ENCODE measurements at places on chromosomes 11 and 22.
A peak's percentile ranks its signal among the peaks of the same experiment; 100 is the strongest.

DNA sequence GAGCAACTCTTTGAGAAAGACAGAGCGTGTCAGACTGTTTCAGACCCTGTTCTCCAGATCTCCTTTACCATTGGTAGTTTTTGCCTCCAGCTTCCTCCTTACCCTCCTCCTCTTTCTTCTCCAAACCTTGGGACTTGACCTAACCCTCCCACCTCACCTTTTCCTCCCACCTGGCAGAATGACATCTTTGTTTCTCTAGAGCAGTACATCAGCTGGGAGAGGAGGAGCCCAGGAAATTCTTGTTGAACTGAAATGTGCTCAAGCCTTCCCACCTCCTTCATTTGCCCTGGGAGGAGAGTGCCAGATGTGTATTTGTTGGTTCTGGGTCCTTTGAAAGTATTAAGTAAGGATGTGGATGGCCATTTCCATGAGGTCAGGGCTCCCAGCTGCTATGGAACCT lies 17.4 kb downstream of the OSBP2 start:
- DNase-seq = no peak

GRCh38 chr11:115326526-115326925 lies 177.7 kb downstream of the CADM1 start:
- no peak for DNase-seq

- no peak for DNase-seq
Observed at GRCh38 chr11:69496202-69496557, 14.7 kb downstream of the LINC01488 start.

DNA sequence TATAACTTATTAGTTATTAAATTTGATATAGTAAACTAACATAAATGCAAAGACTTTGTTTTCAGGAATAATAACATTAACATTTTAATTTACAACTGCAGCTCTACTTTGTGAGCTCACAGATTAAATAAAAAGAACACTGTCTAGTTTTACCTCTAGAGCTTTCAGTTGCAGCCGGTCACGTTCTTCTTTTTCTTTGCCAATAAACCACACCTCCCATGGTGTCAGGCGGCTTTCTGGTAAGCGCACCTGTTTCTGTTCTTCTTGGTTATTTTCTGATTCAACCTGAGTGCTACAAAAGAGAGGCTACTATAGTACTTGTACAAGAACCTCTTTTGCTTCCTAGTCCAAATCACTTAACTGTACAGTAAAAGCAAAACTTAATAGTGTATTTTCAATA lies 5.8 kb downstream of the CCDC34 start:
- no peak for DNase-seq

GRCh38 chr22:45229181-45229580 lies 11.5 kb downstream of the KIAA0930 start:
- no peak for DNase-seq

GRCh38 chr22:48896766-48897644 lies 930.7 kb downstream of the BRD1 start:
- no peak for DNase-seq

DNA sequence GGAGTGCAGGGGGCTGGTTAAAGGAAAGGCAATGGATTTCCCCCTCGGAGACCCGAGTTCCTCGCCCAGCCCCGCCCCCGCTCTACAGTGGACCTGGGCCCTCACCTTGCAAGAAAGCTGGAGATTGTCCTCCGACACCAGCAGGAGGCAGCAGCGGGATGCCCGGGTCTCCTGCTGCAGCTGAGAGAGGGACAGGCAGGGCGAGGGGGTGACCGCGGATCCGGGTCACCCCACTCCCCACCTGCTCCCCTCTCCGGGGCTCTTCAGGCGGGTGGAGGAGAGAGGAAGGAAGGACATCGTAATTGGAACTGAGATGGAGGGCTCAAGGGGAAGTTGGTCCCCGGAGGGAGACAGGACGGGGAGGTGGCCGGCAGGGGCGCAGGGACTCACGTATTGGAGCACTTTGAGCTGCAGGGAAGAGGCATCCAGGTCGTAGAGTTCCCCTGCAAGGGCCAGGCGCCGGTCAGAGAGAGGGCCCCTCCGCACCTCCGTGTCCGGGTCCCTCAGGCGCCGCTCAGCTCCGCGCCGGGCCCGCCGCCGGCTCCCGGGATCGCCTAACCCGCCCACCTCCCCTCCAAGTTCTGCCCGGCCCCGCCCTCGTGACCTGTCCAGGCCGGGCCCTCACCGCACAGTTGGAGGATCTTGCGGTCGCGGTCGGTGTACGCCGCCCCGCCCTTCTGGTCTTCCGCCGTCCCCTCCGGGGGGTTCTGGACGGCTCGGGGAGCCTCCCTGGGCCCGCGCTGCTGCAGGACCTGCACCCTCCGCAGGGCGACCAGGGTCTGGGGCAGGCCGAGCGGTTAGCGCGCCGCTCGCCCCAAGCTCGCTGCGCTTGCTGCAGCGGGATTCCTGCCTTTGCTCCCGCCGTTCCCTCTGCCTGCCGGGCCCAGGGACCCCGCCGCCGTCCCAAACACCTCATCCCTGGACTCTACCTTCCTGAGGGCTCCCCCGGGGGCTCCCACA lies 84.1 kb downstream of the PDE2A start:
- peak; percentile 92 for DNase-seq

- no peak for DNase-seq
Observed at GRCh38 chr11:134452838-134453155, 40.8 kb upstream of the B3GAT1 start.

GRCh38 chr11:113849713-113850112 lies 25.7 kb downstream of the USP28 start:
- no peak for DNase-seq

GRCh38 chr11:2801711-2802388 lies 83.7 kb downstream of the CDKN1C start:
- no peak for DNase-seq

DNA sequence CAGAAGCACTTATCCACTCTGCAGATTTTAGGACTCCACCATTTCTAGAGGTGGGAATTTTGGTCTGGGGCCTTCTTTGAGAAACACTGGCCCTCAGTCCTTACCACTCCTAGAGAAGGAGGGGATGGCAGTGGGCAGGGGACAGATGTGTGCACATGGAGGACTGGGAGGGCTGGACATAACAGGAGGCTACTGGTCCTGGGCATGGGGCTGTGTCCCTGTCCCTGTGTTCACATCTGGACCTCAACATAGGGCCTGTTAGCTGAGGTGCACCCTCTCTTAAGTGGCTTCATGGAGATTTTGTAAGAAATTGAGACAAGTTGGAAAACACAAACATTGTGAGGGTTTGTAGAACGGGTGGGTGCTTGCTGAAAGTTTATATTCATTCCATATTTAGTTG lies 103.4 kb downstream of the ATXN10 start:
- no peak for DNase-seq

GRCh38 chr22:25848954-25849353 lies 107.0 kb downstream of the MYO18B start:
- no peak for DNase-seq

DNA sequence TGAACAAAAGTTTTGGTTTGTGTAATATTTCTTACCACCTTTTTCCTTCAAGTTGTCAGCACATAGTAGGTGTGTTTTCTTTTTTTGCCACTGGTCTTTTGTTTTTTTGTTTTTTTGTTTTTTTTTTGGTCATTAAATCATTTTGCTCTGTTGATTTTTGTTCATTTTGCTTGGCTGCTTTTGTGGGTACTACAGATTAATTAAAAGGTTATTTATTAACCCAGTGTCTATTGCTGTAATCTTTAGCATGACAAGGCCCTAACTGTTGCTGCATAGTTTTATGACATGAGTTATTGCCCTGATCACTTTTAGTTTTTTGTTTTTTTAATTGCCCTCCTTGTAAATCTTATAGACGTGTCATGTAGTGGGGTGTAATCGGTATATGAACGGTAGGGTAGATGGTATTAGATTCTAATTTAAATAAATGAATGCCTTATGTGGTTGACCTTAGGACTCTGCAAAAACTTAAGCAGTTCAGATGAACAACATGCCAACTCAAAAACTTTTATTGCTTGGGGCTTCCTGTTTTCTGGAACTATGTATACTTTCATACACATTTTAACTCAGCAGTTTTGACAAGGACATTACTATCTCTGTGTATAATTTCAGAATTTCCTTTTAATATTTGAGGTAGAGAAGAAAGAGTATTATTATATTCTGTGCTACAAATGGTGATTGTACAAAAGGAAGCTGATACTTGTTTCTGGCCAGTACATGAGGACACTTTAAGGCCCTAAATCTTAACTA lies 7.9 kb downstream of the EWSR1 start:
- no peak for DNase-seq

DNA sequence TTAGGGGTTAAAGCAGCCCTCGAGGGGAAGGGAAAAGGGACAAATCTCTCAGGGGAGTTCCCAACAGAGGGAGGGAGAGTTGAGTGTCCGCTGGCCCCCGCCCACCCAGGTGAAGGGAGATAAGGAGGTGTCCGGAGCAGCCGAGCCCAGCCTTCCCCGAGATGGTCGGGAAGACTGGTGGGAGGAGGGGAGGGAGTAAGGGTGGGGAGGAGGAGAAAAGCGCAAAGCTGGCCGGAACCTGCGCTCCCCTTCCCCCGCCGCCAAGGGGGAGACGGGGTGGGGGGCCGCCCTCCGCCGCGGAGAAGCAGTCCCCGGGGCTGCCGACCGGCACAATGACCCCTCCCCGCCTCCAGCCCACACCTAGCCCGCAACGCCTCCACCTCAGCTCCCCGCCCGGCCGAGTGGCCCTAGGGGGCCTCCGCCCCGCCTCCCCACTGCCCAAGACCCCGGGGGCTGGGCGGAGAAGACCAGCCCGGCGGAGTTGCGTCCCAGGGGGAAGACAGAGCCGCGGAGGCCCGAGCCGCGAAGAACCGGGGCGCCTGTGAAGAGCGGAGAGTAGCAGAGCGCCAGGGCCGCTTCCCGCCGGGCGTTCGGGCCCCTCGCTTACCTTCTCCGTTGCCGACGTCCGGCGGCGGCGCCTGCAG lies 479 bp downstream of the RSF1 start:
- DNase-seq = peak; percentile 39

GRCh38 chr11:118086913-118087768 lies at the start of gene SMIM35:
TSS of gene SMIM35 (minus strand) at chr11:118086963. CDS start at chr11:118086757, 206 bp downstream.
- DNase-seq = no peak

DNA sequence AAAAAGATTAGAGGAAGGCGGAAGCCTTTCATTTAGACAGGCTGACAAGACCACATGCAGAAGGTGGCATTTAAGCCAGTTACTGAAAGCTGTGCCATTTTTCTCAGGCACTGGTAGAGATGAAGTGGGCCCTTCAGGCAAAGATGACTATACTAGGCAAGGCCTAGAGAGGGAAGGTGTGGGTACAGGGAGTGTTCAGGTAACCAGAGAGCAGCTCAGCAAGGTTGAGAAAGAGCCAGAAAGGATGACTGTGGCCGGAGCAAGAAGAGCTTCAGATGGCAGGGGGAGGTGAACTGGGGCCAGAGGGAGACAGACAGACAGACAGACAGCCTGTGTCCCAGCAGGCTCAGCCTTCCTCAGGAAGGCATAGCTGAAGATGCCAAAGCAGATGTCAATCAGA lies 88.1 kb upstream of the NARS2 start:
- no peak for DNase-seq

GRCh38 chr22:48370508-48371325 lies 1457.0 kb downstream of the BRD1 start:
- peak; percentile 25 for DNase-seq

DNA sequence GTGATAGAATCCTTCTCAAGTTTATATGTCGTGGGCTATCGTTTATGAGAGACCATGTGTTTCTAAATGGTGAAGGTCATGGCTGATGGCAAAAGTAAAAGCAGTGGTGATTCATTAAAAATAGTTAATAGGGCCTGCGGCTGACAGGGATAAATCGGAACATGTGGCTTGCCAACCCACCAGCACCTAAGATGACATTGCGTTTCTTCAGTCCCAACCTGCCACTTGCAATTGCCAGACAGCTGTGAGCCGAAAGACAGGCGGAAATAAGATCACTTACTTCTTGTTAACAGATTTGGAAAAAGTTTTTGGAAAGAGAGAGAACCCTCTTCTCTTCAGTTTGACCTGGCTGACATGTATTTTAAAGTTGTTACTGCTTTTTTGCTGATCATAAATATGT lies 131.5 kb upstream of the MPPED2 start:
- DNase-seq = no peak

DNA sequence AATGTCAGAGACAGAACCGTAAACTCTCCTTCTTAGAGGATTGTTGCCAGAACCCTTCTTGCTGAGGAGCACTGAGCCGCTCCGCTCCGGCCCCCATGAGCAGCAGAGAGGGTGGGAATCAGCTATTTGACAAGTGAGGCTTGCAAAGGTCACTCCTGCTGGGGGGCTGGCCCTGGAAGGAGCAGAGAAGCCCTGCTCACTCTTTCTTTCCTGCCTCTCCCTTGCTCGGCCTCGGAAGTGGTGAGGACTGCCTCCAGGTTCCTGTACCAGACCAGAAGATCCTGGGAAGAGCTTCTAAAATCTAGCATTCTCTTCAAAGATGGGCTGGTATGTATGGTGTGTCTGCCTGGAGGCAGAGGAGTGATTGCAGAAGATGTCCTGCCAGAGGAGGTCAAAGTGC lies 168.6 kb upstream of the NECTIN1 start:
- no peak for DNase-seq

DNA sequence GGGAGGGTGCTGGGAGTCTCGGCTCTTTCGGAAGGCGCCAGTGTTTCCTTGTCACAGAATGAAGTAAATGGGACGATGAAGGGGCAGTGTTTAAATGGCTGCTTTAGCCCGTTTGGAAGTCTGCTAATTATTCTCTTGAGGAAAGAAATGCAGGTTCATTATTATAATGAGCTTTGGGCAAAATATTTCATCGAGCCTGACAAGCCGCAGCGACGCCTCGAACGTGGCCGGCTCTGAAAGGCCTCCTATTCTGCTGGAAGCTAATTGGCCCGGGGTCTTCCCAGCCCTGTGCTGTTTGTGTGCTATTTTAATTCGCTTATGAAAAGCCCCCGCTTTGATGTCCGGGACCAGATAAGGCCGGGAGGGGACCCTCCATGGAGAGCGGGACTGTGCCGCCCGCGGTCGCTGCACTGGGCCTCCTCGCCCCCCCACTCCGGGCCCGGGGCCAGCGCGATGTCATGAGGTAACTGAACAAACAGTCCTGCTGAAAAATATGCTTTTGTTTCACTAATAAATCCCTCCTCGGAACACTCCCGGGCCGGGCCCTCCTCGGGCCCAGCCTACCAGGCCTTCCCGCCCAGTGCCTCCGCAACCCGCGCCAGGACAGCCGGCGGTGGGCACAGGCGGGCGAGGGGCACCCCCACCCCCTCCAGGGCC lies 78.4 kb downstream of the CDKN1C start:
- DNase-seq = no peak

GRCh38 chr11:60795291-60795690 lies 10.2 kb downstream of the MS4A10 start:
- DNase-seq = no peak

- DNase-seq = peak; percentile 86
Observed at GRCh38 chr11:2930704-2931419, 1.6 kb upstream of the PHLDA2 start.

DNA sequence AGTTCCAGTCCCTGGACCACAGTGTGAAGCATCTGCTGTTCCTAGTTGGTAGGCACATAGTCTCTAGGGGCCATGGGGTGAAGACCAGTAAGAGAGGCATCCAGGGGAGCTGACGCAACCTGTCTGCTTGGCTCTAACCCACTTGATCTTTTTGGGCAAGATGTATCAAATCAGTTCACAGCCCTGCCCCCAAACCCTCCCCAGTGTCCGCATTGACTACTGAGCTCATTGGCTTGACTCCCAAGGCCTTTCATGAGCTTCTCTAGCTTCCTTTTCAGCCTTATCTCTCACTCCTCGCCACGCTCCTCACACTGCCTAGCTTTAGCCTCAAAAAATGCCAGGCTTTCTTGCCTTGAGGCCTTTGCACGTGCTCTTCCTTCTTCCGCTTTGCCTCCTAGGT lies 29.7 kb upstream of the ABCC8 start:
- no peak for DNase-seq

Data from A549 (cell line).